Activated CD8-positive, alpha-beta memory T cell treated with anti-CD3 and anti-CD28 coated beads for 1 hour (primary cell): ENCODE measurements at places on chromosomes 12 and 14.

DNA sequence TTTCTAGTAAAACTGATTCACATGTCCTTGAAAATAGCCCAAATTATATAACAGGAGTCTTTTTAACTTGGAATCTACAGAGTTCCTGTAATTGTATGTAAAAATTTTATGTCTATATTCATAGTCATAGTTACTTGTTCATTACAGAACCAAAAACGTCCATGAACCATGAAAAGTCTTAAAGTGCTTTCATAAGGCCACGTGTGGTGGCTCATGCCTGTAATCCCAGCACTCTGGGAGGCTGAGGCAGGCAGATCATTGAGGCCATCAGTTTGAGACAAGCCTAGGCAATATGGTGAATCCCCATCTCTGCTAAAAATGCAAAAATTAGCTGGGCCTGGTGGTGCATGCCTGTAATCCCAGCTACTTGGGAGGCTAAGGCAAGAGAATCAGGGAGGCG, 48.4 kb downstream of the GALNT4 start:
- no peak for DNase-seq

- no peak for DNase-seq
Measured at GRCh38 chr14:33918256-33918655, 32.6 kb downstream of the EGLN3 start.

DNA sequence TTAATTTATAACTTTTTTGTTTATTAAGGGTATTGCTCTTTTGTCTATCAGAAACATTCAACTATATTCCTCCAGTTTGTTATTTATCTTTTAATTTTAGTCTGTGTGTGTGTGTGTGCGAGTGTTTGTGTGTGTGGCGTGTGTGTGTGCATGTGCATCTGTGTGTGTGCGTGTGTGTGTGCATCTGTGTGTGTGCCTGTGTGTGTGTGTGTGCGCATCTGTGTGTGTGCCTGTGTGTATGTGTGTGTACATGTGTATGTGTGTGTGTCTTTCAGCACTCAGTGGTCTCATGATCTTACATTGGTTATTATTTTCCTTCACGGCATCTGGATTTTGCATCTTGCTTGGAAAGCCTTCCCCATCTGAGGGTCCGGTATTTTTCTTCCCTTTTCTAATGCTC, 281.1 kb upstream of the RTL1 start:
- no peak for DNase-seq

DNA sequence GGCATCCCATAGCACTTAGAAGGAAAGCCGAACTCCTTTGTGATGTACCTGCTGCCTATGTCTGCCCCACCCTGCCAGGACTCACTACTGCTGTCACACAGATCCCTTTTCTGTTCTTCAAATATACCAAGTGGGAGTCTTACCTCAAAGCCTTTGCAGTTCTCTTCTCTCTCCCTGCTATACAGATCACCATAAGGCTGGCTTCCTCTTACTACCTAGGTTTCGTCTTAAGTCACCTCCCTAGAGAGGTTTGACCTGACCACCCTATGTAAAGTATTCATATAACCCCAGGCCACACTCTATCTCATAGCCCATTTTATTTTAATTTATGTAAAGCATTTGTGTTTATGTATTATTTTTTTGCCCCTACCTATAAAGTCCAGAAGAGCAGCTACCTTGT, 117.6 kb downstream of the CRADD start:
- no peak for DNase-seq

DNA sequence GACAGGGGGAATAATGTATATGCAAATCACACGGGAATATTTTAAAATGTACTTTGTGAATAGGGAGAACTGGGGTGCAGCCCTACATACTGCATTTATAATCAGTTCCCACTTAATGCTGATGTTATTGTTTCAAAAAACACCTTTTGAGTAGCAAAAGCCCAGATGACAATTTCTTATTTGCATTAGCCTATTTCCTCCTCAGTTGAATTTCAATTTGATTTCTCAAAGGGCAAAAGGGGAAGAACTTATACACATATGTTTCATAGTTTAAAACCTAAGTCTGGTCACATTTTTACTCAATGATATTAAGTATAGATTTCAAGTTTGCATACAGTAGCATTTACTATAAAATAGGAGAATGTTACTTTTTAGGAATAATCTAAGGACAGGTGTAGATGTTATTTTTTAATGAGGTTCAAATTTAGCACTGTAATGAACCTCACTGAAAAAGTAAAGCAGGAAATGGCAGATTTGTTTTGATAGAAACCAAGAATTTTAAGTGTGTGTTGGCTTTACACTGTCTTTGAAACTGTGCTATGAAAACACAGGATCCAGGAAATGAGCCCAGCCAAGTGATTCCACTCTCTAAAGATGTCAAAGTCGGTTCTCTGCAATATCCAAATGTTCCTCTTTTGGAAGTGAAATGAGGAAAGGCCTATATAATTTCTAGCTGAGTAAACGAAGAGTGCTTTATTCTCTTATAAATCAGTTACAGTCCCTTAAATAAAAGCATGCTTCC, 367.4 kb downstream of the BTG1 start:
- DNase-seq: no peak

DNA sequence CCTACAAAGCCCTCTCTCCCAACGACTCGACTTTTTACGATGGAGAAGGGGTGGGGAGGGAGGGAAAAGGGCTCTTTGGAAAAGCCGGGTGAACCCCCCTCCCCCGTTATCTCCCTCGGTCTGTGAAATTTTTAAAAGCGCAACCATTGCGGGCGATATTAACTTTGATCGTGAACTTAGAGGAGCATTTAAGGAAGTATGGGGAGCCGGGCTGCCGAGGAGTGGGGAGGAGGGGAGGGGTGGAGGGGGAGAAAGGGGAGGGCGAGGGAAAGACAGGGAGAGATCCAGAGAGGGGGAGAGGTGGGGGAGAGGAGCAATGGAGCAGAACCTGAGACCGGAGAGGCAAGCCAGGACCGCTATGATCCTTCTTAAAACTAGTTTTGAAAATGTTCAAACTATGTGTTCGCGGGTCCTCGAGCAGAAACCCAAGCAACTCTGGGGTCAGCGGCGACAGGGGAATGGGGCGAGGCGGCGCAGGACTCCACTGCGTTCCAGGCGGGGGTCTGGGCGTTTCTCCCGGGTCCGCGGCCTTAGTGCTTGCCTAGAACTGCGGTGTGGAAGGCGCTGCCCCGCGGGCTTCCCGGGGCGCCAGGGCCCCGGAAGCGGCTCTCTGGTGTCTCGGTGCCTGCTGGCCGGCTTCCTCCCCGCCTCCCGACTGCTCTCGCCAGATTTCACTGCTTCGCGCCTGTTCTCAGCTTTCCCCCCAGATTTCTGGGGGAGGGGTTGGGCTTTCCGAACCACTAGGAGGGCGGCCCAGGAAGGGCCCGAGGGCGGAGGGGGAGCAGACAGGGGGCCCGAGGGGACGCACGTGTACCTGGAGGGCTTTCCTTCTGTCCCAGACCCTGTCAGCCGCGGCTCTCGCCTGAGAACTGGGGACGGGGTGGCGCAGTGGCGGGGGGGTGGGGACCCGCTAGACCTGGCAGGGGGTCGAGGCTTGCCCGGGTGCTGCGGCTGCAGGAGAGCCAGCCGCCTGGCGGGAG, at the start of gene HOTAIR:
HOTAIR (minus strand) TSS at position 871 of the 980 bp plus-strand sequence.
- no peak for DNase-seq

- DNase-seq: no peak
Measured at GRCh38 chr14:76666746-76667145, 94.5 kb upstream of the VASH1 start.

- DNase-seq: no peak
Measured at GRCh38 chr12:2317772-2318171, 265.0 kb downstream of the CACNA1C start.

DNA sequence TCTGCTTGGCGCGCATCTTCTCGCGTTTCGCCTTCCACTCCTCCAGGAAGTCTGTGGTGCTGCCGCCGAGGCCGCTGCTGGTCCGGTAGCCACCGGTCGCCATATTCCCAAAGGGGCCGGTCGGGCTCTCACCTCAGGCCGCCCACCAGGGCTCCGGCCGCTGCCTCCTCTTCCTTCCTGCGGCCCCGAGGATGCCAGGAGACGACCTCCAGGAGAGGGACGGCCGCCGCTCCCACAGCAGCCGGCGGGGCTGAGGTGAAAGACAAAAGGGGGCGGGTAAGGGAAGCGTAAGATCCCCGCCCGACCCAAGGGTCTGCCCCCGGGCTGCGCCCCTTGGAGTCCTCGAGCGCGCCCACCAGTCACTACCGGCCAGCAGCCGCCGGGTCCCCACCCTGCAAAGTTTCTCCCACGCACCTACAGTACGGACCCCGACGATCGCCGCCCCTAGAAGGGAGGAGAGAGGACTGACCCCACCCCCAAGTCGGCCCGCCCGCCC, 574 bp downstream of the PAWR start:
- no peak for DNase-seq

GRCh38 chr14:62209287-62209899, 447.2 kb downstream of the SNAPC1 start:
- no peak for DNase-seq

DNA sequence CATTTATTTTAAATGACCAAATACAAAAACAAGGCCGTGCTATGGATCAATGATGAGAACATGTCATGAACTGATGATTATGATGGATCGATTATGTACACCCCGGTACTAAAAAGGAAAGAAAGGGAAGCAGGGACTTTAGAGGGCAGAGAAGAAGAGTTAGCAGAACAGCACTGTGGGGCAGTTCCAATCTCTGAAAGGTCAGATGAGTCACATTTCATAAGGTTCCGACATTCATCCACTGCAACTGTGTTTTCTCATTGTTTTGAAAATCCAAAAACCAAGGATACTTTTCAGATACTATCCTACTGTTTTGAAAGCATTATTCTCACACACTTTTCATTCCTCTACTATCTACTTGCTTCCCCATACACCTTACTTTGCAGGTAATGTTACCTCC, 169.3 kb downstream of the STXBP6 start:
- DNase-seq: no peak

GRCh38 chr12:48972213-48972951, 847 bp upstream of the WNT10B start:
- no peak for DNase-seq

DNA sequence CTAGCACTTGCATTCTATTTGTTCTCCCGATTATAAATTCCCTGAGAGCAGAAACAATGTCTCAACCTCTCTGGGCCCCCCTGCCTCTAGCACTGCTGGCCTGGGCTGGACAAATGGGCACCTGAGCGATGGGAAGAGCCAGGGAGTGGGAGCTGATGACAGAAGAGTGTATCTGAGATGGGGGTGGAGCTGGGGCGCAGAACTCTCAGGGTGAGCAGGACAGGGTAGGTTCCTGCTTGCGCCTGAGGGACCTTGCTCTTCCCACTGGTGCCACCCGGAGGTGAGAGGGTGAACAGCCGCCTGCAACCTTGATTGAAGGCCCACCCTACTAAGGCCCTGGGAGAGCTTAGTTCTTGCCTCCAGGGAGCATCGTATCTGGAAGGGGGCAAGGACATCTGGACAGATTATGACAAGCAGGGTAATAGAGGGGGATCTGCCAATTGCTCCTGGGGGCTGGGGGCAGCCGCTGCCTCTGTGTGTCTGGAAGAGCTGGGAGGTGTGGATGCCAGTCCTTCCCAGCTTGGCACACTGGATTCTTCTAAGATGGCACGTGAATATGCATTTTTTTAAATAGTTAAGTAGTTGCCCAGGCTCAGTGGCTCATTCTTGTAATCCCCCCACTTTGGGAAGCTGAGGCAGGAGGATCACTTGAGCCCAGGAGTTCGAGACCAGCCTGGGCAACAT, 43.0 kb upstream of the TSPAN9 start:
- no peak for DNase-seq

GRCh38 chr12:19412844-19413243, 26.4 kb upstream of the AEBP2 start:
- no peak for DNase-seq

DNA sequence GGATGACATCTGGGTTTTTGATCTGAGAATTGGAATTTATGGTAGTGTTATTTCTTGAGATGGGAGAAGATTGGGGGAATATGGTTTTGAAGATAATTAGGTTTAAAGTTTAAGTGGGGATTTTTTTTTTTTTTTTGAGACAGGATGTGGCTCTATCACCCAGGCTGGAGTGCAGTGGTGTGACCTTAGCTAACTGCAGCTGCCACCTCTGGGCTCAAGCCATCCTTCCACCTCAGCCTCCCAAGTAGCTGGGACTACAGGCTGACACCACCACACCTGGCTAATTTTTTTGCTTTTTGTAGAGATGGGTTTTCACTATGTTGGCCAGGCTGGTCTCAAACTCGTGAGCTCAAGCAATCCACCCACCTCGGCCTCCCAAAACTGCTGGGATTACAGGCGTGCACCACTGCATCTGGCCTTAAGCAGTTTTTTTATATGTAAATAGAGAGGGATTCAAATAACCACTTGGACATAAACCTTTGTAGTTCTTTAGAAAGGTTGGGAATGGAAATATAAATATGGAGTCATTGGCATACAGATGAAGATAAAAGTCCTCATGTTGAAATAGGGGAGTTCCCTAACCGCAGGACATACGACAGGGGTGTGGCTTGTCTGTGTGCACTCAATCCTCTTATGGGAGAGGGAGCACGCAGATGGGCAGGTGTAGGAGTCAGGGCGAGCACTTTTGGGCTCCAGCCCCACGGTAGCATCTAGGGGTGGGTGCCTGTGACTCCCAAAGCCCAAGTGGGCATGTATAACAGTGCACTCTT, 4.7 kb downstream of the LIN52 start:
- DNase-seq: no peak

- DNase-seq: no peak
Measured at GRCh38 chr14:63249092-63249491, 44.8 kb downstream of the RHOJ start.

DNA sequence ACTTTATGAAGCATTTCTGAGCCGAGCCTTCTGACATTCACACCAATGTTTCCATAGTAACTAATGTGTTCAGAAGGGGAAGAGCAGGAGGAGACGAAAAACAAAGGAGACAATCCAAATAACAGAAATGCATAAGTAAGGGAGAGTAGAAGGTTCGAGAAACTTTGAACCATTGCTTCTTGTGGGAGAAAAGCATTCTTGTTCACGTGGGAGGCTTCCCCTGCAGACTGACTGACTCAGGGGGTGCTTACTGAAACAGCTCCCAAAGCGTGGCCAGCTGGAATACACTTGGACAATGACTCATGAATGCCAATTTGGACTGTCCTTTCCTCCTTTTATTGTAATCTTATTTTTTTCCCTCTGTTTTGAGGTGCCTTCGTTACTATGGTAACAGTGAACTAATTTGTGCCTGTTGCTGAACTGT, 73.9 kb downstream of the NEDD1 start:
- DNase-seq: no peak

DNA sequence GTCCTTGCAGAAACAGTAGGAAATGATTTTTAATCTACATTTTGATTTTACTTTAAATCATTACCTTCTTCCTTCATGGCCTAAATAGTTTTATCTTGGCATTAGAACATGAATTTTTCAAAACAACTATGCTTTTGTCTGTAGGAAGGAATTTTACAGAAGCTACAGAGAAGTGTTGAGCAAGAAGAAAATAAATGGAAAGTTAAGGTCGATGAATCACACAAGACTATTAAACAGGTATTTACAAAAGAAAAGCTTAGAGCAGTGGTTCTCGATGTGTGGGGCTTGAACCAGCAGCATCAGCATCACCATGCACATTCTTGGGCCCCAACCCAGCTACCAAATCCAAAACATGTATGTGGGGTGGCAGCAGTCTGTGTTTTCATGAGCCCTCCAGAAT, 91.6 kb downstream of the KTN1 start:
- no peak for DNase-seq
